NCI-H1417 treated with DMSO at 0.1 percent for 48 hours (cell line): ENCODE measurements at places on chromosomes 16 and 17.

DNA sequence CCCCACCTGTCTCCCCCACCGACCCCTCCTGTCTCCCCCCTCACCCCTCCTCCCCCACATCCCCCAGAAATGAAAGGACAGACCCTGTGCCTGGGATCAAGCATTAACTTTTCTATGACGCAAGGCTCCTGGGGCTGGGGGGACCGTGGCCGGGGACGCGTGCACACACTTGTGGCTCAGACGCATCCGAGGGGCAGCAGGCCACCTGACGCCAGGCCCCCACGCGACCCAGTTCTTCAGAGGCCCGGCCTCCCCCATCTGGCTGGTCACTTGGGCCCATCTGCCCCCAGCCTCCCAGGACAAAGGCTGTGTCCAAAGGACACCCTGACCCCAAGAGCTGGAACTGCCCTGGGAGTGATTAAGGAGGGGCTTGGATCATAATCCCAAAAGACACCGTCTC is 14.0 kb upstream of the PVALEF start:
- DNase-seq: no peak

DNA sequence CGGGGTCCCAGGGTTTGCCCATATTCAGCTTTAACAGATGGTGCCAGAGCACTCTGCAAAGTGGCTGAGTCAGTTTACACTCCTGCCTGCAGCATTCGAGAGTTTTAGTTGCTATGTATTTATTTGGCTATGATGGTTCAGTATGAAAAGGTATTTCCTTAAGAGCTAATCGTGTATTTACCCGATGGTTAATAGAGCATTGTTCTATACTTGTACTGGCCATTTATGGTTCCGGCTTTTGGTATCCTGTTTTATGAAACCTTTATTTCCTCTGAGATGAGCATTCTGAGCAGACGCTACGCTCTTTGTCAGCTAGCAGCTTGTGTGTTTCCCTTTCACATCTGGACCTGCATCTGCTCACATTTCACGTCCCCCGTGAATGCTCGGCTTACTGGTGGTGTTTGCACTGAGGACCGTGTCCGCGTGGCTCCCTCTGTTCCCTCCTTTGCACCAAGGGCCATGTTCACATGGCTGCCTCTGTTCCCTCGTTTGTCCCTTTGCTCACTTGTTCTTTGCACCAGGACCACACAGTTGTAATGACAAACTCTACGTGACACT is 149.1 kb upstream of the CHMP6 start:
- DNase-seq: no peak

DNA sequence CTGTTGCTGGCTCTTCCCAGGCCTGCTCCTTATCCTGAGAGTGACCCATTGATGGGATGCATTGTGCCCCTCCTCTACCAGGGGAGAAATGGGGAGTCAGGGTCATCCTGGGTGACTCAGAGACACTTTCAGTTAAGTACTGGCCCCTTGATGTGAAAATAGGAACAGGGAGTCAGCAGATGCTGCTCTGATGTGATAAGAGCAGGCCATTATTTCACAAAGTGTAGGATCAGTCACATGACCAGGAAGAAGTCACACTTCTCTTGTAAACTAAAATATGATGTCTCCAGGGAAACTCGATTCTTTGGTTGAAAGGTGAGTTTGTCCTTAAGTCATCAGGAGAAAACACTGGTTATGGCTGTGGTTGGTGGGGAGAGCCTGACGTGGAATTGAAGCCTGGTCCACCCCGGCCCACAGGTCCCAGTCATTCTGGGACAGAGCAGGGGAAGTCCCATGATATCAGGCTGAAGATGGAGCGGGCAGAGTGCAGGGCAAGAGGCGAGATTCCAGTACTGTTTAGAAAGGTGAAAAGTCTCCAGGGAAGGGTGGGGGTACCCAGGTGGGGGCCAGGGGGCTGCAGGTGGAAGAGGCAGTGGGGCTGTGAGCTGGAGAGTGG is 88.6 kb upstream of the NLRP1 start:
- DNase-seq: no peak

- DNase-seq: no peak
Measured at GRCh38 chr16:62272035-62272434, 235.8 kb upstream of the CDH8 start.

GRCh38 chr17:58513965-58514769 is at the start of gene MTMR4:
MTMR4 (minus strand) TSS chr17:58514638; CDS start chr17:58514407, 231 bp downstream.
- DNase-seq: peak; percentile 36

GRCh38 chr16:7137560-7138330 is 194.9 kb upstream of the RBFOX1 start:
- no peak for DNase-seq

- no peak for DNase-seq
Measured at GRCh38 chr16:88879788-88880055, 13.3 kb upstream of the PABPN1L start.
